ENCODE measurements at places on chromosomes 2 and 18.

DNA sequence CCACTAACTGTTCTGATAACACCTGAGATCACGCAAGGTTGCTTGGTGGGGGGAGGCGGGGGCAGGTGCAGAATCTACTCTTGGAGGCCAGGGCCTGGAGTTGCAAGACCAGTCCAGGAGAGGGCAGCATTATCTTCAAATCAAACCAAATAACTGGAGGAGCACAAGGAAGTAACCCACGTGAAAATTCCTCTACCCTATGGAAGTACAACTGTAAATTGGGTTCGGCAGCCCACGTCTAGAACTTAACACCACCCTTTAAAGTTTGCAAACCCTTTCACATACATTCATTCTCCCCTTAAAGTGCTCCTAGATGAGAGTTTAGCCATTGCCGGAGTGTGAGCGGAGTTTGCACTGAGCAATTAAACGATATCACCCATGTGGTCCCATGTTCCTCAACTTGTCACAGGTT, 19.6 kb upstream of the CXCR1 start:
- peak; percentile 59 for DNase-seq

- no peak for DNase-seq
Observed at GRCh38 chr2:147356157-147356556, 488.7 kb upstream of the ACVR2A start.

GRCh38 chr2:203683932-203684556, 22.4 kb upstream of the CD28 start:
- DNase-seq: peak; percentile 89

DNA sequence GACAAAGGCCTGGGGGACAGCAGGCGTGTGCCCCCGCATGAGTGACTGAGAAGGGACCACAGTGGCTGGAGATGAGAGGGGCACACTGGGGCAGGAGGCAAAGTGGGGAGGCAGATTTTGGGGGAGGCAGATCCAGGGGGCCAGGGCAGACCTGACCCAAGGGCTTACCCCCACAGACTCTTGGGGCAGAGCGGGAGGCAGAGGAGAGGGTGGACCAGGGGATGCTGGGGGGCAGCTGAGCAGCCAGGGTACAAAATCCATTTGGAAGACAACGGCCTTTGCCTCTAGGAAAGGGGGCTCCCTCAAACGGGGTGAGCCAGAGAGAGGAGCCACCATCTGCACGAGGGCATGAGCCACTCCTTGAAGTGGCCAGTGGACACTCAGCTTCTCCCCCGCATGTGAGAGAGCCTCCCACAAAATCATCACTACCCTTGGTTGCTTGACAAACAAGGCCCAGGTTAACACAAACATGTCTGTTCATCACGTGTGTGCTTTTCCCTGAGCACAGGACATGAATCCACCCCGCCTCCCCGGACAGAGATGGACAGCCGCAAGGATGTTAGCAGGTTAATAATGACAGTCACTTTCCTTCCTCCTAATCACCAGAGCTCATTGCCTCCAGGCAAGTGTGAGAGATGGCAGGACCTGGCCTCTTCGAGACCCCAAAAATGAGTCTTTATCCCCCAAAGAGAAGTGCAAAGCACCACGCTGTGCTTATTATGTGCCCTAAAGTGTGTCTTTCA, 72.0 kb upstream of the RAB6C start:
- no peak for DNase-seq

- DNase-seq: no peak
Observed at GRCh38 chr18:11654736-11655605, 34.1 kb upstream of the GNAL start.

- DNase-seq: peak; percentile 49
Observed at GRCh38 chr2:36680012-36680411, 16.5 kb upstream of the VIT start.
